ENCODE measurements at places on chromosomes 2 and 18. TPM values are rescaled to one million over a fixed set of nuclear protein-coding genes. Genes with fewer than 3 reads are reported as not detected.

DNA sequence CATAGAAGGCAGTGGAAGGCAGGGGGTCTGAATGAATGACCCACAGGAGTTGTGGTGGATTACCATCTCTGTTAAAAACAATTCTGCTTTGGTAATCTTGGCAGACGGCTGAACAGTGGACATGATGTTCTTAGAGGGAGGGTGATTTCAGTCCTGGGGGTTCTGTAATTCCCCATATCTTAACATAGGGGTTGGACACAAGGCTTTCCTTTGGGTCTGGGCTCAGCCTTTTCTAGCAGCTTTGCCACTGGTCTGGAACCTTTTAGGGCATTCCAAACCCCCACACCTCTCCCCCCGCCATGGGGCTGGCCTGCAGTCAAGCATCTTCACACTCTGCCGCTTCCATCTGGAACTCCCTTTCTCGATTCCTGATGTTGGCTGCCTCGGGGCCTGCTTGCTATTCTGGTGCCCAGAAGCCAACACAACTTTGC is 50.3 kb downstream of the RPL37A start:
- DNase-seq, result no peak

DNA sequence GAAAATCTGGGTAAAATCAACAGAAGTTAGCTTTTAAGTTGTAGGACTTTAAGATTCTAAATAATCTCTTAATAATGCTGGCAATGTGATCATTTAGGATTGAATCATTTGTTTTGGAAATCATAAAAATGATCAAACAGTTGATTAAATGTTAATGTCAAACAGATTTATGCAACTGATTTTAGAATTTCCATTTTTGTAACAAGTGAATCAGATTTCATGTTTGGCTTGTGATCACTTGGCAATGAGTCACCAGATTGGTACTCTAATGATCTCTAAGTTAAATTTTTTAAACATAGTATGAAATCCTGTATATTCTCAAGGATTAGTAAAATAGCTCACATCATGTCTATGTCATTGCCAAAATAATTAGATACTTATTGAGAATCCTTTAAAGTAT is 50.1 kb upstream of the UNC80 start:
- DNase-seq, result no peak

DNA sequence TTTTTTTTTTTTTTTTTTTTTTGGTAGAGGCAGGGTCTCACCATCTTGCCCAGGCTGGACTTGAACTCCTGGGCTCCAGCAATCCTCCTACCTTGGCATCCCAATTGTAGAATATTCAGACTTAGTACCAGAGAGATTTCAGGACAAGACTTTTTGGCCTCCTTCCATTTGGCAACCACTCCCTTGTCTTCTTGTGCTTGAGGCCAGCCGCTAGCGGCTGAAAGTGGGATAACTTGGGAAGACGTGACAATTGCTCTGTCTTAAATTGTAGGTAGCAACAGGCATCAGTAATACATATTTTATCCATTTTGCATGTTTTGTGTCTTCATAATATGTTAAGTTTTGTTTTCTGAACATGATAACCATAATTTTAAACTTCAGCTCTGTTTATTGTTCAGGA is 53.3 kb upstream of the TTN start:
- DNase-seq, result peak; percentile 24

DNA sequence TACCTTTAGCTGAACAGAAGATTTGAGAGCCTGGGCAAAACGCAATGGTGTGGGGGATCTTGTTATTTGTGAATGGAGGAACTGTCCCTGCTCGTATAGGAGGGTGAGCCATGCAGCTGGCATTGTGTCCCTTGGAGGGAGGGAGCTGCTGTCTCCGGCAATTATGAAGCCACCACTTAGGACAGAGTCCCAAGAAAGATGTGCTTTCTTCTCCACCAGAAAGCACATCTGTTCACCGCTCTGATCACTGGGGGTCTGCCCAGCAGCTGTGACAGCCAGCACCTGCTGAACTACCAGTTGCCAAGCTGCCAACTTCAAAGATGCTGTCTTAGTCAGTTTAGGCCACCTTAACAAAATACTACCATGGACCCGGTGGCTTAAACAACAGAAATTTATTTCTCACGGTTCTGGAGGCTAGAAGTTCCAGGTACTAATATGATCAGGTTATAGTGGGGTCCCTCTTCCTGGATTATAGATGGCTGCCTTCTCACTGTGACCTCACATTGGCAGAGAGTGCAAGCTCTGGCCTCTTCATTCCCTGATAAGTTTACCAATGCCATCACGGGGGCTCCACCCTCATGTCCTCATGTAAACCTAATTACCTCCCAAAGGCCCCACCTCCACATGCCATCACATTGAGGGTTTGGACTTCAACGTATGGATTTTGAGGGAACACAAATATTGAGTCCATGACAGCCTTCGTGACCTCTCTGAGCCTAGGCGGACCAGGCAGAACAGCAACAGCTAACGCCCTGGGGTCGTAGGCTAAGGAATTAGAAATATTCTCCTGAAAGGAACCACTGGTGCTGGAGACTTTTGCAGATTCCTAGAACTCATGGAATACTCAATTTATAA is 148.3 kb downstream of the RHBDD1 start:
- DNase-seq, result no peak

- DNase-seq, result no peak
Measured at GRCh38 chr2:63850649-63851048, 9.0 kb downstream of the UGP2 start.

GRCh38 chr18:35271656-35272055 is 18.4 kb downstream of the ZSCAN30 start:
- no peak for DNase-seq

DNA sequence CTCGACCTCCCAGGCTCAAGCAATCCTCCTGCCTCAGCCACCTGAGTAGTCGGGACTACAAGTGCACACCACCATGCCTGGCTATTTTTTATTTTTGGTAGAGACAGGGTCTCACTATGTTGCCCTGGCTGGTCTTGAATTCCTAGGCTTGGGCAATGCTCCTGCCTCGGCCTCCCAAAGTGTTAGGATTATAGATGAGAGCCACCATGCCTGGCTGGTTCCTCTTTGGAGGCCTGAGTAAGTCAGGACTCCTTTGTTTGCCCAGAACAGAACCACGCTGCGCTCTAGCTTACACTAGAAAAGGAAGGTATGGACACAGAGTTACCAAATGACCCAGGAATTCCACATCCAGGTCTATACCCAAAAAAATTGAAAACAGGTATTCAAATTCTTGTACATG is 135.9 kb upstream of the SLC1A4 start:
- DNase-seq, result no peak

DNA sequence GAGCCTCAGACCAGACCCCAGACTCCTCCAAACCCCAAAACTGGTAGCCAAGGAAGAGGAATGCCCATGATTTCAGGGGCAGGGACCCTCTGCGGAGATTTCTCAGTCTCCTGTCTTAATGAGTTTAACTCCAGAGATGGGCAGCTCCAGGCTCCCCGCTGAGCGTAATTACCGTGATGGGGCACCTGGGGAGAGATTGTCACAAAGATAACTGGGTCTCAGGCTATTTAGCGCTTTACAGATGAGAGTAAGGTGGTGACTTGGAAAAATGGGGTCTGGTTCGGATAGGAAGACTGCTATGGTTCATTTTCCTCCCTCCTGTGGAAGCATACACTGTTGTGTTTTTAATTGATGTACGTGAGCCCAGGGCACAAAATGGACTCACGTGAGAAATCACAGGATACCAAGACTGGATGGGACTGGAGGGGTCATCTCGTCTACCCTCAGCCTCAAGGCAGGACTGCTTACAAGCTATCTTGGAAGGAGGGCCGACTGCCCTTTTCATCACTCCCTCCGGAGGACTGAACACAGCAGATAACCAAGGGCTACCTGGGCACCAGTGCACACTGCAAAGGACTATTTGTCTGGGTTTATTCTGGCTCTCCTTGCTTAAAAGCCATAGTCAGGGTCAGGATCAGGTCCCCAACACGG is 427.8 kb downstream of the ZNF521 start:
- no peak for DNase-seq

GRCh38 chr2:37523814-37524362 is 147.6 kb downstream of the CDC42EP3 start:
- no peak for DNase-seq

GRCh38 chr2:52369178-52369577 is 1337.2 kb upstream of the NRXN1 start:
- no peak for DNase-seq

GRCh38 chr2:46925474-46926351 is 10.1 kb upstream of the MCFD2 start:
- no peak for DNase-seq

DNA sequence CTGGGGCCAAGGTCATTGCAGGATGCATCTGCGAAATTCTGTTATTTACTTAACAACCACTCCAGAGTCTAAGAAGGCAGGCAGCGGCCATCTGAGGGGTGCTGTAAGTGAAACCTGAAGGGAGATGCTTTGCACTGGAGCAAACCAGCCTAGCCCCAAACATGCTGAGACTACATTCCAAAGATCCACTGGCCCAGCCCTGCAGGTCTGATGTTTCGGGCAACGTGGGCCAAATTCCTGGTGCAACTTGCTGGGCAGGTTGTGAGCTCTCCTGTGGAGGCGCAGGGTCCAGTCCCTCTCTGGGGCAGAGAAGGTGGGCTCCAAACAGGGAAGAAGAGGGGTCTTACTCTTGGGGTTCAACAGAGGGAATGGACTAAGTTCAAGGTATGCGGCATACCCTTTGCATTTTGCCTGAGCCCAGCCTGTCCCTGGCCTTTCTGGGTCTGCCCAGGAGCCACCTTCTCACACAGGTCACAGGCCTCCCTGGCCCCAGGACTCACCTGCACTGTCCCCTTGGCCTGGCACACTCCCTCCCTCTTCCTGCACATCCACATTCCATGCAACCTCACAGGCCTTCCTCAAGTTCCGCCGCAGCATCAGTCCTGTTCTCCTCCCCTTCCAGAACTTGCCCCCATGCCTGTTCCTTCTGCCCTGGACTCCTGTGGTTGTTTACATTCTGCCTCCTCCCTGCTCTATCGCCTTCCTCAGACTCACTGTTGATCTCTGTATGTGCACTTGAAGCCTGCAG is 5.1 kb upstream of the MAL start:
- no peak for DNase-seq

GRCh38 chr2:178484245-178485041 is 4.2 kb downstream of the PLEKHA3 start:
- peak; percentile 41 for DNase-seq

DNA sequence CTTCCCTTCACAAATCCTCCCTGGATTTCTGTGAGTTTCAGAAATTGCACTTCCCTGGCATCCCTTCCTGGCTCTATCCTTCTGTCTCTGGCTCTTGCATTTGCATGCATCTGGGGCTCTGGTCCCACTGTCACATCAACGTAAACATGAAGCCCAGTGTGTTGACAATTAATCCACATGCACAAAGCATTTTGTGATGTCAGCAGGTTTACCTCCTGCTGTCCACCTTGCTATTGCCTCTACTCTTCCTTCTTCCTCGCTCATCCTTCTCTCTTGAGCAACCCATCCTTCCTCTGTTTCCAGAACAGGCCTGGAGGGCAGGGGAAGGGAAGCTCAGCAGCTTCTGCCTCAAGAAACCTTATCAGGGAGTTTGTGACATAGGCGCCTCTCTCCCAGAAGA is 111.7 kb upstream of the ATP5MC3 start:
- no peak for DNase-seq

DNA sequence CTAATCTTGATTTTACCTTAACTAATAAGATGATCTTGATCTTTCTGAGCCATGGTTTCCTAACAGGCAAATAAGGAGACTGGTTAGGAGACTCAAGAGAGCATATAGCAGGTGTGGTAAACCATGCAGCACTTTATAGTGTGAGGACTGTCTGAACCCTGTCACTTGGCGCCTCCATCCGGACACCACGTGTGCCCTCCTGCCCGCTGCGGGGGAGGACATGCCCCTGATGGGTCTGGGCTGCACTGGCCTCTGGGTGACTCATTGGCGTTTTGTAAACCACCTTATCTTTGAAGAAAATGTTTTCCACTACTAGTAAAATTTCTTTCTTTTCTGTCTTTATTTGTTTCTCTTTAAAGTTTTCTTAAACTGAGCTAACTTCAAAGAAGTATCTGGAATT is 131.1 kb downstream of the FMNL2 start:
- no peak for DNase-seq

- no peak for DNase-seq
Measured at GRCh38 chr2:145091967-145092366, 572.0 kb upstream of the ZEB2 start.

GRCh38 chr2:220081171-220081570 is 453.7 kb downstream of the SLC4A3 start:
- no peak for DNase-seq

- no peak for DNase-seq
Measured at GRCh38 chr2:8046849-8047248, 635.0 kb upstream of the ID2 start.

GRCh38 chr2:108413711-108414095 is 35.3 kb upstream of the GCC2 start:
- DNase-seq, result no peak

DNA sequence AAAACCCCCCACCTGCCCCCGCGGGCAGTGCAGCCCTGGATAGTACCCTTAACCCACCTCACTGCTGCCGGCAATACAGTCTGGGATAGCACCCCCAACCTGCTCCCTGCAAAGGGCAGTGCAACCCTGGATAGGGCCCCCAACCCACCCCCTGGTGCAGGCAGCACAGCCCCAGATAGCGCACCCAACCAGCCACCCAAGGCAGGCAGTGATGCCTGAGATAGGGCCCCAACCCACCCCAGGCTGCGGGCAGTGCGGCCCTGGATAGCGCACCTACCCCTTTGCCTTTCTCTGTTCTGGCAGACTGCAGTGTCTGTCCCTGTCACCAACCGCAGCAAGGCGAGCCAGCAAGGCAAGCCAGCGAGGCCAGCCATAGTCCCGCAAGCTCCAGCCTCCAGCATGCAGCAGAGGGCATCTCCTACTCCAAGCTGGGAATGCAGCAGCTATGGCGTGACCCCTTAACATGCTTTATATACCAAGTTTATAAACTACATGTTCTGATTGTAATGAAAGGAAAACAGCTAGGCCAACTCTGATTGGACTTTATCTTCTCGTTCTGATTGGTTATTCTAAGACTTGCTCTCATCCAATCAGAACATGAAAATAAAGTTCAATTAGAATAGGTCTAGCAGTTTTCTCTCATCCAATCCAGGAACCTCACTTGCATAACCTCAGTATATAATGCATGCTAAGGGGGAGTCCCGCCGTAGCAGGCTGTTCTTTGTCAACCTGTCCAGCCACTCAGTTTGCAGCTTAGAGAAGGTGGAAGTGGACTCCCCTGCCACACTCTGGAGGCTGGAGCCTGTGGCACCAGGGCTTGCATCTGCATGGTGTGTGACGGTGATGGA is 34.1 kb upstream of the ANKRD62 start:
- DNase-seq, result no peak

- DNase-seq, result peak; percentile 36
Measured at GRCh38 chr2:3728104-3729054, 25.0 kb downstream of the DCDC2C start.

SERPINB4 gene
- not detected for total RNA-seq

SH2D6 gene
- total RNA-seq, result not detected

CLEC4F gene
- total RNA-seq, result 0.18 TPM

TMEM87B gene
- 12.4 TPM for total RNA-seq

CYP26B1 gene
- total RNA-seq, result not detected

BMP10 gene
- total RNA-seq, result not detected

PMAIP1 gene
- 0.27 TPM for total RNA-seq

ACVR1C gene
- not detected for total RNA-seq

C2orf42 gene
- 6.8 TPM for total RNA-seq

PIEZO2 gene
- not detected for total RNA-seq

TSHZ1 gene
- 0.31 TPM for total RNA-seq

CNGA3 gene
- total RNA-seq, result not detected
